ENCODE measurements at places on chromosomes 5 and 9.

- no peak for DNase-seq
Measured at GRCh38 chr5:96259151-96259772, 173.8 kb downstream of the PCSK1 start.

DNA sequence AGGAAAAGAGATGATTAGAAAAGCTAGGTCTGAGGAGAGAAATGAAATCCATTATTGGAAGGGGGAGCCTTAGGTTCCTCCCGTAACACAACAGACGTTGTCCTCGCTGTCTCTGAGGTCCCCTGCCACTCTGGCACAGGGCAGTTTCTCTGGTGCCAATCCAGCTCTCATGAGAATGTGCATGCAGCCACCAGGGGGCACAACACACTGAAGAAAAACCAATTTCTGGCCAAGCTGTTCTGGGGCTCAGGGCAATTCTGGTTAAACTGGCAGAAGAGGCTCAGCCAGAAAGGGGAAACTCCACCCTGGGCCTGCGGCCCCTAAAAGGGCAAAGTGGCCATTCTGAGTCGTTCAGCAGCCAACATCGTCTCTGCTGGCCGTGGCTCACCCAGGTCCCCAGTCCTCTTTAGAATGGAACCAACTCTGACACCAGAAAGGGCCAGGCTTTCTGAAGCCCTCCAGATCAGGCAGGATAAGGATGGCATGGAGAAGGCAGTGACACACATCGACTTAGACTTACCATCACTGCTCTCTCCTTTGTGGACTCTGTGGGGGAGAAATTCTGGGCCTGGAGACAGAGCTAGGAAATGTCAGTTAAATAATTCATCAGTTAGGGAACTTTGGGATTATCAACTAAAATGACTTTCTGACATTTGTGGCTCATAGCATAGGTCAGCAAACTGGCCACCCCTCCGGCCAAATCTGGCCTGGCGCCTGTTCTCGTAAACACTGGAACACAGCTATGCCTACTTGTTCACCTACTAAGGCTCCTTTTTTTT is 58.5 kb upstream of the GOLPH3 start:
- DNase-seq: peak; percentile 84

DNA sequence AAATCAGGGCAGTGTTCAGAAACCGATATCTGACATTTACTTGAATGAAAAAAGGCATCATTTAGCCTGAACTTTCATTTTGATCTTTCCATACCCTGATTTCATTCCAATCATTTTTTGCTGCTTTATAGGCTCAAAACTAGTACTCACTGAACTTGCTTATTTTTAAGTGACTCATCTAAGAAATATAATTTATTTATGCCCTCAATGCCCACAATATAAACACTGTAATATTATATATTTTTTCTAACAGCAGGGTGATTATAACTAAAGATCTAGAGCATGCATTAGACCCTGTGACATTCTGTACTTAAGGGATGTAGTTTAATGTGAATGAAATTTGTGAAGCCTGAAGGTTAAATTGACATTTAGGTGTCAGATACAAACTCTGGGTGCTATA is 446.1 kb upstream of the CDH10 start:
- no peak for DNase-seq

DNA sequence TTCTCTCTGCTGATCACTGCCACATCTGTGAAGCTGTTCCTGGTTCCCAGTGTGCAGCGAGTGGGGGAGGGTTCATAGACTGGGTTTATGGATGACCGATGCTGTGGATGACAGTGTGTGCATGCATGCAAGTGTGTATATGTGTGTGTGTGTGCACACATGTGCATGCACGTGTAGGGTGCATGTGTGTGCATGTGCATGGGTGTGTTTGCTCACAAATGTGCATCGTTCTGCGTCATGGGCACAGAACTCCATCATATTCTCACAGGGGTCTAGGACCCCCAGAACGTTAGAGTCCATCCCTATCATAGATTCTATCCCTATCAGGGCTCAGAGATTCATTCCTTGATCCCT is 134.0 kb downstream of the PHF2 start:
- DNase-seq: no peak

- DNase-seq: no peak
Measured at GRCh38 chr9:72882117-72882775, 70.6 kb downstream of the ALDH1A1 start.

DNA sequence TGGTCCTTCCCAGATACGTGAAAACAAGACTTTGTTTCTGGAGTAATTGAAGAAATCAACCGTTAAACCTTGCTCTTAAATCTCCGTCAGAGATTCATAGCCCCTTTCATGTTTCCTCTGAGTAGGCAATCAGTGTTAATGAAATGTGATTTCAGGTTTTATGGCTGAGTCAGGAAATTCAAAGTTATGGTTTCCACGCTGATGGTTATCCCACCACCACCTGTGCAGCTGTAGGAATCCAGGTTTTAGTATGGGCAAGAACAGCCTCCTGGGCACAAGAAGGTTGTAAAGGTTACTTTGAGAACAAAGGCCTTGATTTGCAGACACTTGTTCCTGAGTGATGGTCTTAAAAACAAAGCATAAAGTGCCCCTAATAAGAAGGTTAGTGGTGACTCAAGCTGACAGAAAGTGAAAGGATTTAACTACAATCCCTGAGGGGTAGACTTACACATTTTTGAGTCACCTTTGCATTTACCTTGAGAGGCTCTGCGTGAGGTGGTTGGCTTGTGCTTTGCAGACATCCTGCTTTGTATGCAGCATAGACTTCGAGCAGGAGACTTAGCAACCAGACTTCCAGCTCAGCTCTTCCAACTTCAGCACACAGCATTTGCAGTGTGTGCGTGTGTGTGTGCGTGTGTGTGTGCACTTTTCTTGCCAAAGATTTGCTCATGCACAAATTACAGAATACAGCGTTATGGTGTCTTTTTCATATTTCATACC is 159.6 kb downstream of the TLE4 start:
- peak; percentile 26 for DNase-seq

GRCh38 chr5:172733131-172733973 is 37.6 kb downstream of the DUSP1 start:
- DNase-seq: no peak

DNA sequence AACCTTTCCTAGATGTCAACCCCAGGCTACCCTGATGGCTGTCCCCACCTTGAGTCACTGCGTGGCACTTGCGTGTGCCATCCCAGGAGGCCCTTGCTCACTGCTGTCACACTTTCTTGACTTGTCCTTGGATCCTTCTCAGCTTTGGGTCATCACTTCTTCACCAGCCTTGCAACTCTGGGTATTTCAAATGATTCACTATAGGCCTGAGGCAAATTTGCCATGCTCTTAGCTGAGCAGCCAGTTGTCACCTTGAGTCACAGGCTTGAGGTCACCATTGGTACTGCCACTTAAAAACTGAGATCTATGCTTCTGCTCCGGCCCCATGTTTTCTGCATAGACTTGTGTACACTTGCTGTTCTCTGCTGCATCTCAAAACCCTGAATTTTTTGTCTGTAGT is 84.7 kb downstream of the BASP1 start:
- DNase-seq: no peak

GRCh38 chr5:134490925-134491271 is 34.6 kb upstream of the JADE2 start:
- DNase-seq: no peak

DNA sequence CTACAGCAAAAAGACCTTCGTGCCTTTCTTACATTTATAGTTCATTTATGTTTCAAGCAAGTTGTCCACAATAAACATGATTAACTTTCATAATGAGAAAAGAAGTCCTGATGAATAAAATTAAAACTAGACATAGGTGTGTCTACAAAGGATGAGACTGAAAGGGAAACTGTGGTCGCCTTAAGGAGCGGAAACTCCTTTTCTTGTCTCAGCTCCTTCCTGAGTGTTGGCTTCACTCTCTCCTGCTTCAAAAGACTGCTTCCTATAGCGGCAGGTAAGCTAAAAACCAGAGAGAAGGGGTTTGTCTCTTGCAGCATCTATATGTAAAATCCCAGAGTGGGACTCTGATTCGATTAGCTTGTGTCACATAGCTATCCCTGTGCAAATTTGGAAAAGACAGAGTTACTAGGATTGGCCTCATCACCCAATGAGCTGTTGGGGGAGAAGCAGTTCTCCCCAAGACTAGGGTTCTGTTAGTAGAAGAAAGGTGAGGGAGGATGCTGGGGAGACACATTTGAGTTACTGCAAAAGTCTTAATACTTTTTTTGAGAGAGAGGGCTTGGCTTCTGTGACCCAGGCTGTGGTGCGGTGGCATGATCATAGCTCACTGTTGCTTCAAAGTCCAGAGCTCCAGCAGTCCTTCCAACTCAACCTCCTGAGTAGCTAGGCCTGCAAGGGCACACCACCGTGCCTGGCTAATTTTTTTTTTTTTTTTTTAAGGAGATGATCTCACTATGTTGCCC is 16.8 kb upstream of the CTSL start:
- no peak for DNase-seq

GRCh38 chr9:121823451-121824169 is 172.2 kb downstream of the DAB2IP start:
- no peak for DNase-seq

- peak; percentile 10 for DNase-seq
Measured at GRCh38 chr9:97900103-97900737, 22.1 kb downstream of the TRMO start.

DNA sequence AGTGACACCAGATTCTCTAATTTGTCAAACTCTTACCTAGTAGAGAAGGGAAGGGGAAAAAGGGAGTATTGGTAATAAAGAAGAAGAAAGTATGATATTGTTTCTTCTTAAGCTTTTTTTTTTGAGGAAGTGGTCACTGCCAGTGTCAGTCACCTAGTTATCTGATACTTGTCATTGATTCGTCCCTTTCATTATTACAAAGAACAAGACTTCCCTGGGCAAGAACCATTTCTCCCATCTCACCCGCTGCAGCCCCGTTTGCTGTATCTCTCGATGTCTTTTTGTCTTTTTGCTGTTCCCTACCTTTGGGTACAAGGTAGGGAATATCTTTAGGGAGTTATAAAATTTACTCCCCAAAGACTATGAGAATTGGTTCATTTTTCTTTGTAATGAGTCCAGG is 249.0 kb downstream of the ARHGAP26 start:
- no peak for DNase-seq

DNA sequence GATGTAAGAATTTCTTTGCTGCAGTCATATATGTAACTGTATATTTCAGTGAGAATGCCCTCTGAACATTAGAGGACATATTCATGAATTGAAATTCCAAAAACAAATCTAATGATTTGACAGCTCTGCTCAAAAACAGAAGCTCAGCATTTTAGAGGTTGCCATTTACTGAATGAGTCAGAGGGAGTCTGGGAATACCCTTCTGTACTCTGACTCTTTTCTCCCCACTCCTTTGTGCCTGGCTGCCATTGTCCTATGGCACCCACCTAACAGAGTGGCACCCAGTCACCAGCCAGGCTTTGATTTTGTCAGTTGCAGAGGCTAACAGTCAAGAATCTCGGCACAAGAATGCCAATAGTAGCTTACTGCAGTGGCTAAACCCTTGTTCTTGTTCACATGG is 133.6 kb downstream of the ATG10 start:
- DNase-seq: no peak

GRCh38 chr9:71620746-71621145 is 147.6 kb downstream of the CEMIP2 start:
- DNase-seq: no peak

DNA sequence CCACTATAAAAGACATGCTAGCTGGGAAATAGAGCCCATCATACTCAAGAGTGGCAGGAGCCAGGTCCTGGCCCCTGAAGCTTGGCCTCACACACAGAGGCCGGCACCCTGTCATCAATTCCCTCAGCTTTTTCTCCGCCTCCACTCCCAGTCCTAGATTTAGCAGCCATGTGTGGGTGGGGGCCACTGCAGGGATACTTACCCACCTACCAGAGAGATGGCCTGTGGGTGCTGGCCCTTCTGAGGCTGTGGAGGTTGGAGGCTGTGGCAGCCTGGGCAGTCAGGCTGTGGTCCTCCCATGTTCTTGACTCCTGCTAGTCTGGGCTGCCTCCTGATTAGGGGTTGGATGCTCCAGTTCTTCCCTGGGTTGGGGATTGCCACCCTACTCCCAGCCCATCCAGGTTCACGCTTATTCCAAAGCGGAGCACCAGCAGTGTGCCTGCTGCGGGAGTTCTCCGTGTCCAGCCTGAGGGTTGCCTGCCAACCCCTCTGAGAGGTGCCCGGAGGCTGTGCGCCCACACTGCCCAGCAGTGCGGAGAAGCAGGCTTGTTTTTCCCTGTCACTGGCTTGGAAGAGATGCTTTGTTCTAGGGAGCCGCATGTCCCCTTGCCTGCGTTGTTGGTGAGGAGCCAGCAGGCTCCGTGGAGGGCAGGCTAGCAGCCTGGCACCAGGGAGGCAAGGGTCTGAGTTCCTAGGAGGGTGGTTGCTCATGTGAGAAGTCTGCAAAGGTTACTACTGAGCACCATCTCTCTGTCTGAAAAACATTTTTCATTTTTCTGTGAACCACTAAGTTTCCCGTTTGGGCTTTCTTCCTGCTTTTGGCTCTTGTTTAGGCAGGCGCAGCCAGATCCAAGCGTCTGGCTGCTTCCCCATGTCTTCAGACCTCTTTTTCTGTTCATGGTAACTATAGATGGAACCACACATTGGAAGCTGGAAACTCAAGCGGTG is 7.5 kb downstream of the SLC22A5 start:
- DNase-seq: no peak

GRCh38 chr5:129853588-129853987 is 50.7 kb upstream of the CHSY3 start:
- DNase-seq: no peak

DNA sequence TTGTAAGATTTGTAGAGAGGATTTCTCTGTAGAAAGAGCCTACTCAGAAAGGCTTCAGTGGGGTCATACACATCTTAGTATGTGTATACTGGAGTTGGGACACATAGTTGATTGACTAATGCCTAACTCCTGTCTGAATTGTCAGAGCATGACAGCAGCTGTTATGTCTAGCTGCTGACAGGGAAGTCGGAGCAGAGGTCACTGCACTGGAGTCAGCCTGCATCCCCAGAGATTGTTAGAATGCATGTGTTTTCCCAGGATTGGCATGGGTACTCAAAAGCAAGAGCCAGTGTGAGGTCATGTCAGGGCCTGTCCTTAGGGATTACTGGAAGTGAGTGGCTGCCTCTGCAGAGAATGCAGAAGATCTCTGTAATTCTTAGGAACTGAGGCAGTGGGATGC is 82.7 kb downstream of the ITGA1 start:
- no peak for DNase-seq

GRCh38 chr9:34446468-34446891 is 11.9 kb downstream of the FAM219A start:
- no peak for DNase-seq

GRCh38 chr5:154359221-154359573 is 86.6 kb upstream of the SAP30L start:
- DNase-seq: no peak

GRCh38 chr5:120465436-120465961 is 1.4 kb downstream of the PRR16 start:
- DNase-seq: no peak

GRCh38 chr9:114804505-114804904 is 1.3 kb downstream of the TNFSF15 start:
- DNase-seq: no peak

- no peak for DNase-seq
Measured at GRCh38 chr5:122639864-122640263, 135.0 kb upstream of the SNX2 start.
